ENCODE measurements at places on chromosomes 4 and X.

- DNase-seq = no peak
Observed at GRCh38 chr4:80007745-80008149, 65.3 kb downstream of the ANTXR2 start.

DNA sequence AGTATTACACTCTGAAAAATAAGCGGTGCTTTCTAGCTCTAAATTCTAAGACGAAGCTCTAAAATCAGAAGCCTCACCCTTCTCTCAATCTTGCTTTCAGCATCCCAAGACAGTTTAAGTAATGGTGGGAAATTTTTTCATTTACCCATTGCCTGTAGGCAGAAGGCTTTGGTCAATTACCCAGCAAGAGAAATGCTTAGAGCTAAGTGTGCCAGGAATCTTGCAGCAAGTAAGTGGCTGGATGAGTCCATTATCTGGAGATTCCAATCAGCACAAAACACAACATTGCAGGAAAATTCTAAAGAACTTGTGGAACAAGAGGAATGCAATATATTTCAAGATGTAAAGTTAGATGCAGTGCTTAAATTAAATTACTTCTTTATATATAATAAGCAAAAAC, 28.4 kb downstream of the USP26 start:
- DNase-seq = no peak

DNA sequence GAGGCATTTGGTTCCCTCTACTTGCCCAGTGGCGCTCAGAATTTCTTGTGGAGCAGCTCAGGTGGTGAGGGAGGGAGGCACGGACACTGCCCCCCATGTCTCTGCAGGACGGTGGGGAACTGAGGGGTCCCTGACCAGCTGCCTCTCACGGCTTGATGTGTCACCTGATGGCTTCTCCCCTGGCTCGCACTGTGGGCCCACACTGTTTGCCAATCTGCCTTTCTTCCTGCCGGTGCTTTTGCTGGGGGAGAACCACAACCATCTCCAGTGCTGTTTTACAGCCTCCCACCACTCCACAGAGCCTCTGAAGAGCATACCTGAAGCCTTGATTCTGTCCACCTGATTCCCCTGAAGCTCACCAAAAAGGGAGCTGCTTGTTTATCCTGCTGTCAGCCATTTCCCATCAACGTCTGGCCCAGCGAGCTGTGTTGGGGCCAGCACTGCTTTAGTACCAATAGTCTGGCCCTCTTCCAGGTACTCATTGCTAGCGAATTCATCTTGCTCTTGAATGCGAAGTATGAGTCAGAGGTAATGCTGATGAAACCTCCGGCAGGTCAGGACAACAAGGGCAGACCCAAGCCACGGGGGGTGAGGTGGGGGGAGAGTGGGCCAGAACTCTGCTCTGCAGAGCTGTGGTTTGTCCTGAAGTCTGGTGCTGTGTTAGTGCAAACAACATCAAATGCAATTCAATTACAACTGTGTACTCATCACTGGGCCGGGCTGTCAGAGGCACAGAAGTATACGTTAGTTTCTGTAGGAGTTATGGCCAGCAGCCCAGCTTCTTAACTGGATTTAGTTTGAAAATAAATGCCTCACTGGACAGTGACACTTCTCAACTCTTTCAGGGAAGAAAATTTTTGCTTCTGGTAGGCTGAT, 208.3 kb upstream of the JADE1 start:
- peak; percentile 89 for DNase-seq

- no peak for DNase-seq
Observed at GRCh38 chrX:147920161-147920666, 8.5 kb downstream of the FMR1 start.

- DNase-seq = peak; percentile 72
Observed at GRCh38 chr4:45663003-45663402, 460.9 kb downstream of the GABRG1 start.

GRCh38 chr4:25890571-25891485, 23.2 kb upstream of the SMIM20 start:
- DNase-seq = no peak

DNA sequence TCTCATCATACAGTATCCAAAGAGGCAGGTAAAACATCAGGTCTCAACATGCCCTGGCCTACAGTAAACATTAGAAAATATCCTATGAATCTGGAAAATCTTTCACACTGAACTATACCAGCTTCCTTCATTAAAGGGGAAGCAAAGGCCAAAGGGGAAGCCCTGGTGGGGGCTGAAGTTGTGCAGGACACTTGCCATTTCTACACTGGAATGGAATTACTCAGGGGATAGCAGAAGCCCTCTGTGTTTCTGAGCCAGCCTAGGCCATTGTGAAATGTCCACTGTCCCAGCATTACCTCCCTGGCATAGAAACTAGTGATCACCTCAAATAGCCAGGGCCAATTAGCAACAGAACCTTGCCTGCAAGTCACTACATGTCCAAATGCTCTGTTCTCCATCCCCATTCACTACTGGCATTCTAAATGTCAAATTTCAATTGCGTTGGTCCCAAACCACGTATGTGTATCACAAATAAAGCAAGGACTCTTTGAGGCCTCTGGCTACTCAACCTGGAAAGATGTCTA, 429.9 kb downstream of the AFF2 start:
- no peak for DNase-seq

GRCh38 chr4:6506616-6507140, 34.3 kb upstream of the PPP2R2C start:
- DNase-seq = no peak

- peak; percentile 6 for DNase-seq
Observed at GRCh38 chr4:149031399-149031798, 589.2 kb upstream of the NR3C2 start.

DNA sequence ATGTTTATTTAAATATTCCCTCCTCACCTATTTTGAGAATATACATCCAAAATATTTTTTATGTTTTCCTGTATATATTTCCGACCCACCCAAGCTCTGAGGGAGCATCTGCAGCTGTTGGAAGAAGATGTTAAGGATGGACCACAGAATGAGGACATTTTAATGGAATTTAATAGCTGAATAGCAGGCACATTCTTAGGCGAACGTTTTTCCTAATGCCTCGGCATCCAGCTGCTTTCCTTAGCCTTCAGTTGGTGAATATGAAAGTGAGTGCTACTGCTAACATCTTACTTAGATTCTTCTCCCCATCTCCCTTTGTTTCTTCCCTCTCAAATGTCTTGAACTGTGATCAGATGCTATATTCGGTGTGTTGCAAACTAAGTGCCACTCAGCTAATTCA, 158.0 kb upstream of the CTSO start:
- no peak for DNase-seq

DNA sequence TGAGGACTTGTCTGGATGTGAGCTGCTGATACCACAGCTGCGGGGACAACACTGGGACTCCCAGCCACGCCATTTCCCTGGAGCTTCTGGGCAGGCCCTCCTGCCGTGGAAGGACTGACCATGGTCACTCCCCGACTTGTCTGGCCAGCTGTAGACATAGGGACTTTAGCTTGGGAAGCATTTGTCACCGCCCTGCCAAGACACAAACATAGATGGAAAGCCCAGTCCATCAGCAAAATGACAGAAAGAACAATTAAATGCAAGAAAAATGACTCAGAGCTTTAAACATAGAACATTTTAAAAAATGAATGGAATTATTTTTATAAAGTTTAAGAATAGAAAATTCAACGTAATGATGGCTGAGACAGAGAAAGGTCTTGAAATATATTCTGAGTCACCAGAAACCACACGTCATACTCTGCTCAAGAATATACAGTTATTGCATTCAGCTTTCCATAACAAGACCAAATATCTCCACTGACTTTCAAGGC, 107.6 kb upstream of the CBR4 start:
- DNase-seq = peak; percentile 26

DNA sequence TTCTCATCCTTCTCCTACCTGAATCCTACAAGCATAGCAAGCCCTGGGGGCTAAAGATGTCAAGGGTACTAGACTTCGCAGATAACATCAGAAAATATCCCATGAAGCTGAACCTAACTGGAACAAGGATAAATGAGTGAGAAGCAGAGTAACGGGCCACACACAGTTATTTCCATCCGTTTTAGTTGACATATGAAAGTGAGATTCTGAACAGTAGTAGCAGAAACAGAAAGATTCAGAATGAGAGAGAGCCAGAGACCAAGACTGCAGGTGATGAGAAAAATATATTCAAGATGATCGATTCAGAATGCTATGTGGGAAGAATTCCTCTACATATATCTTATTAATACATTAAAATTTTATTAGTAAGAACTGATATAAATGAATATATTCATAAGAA, 165.1 kb downstream of the TSPAN5 start:
- no peak for DNase-seq

GRCh38 chr4:90357117-90357710, 230.0 kb downstream of the CCSER1 start:
- peak; percentile 37 for DNase-seq

GRCh38 chr4:81491943-81492342, 20.2 kb upstream of the RASGEF1B start:
- no peak for DNase-seq

DNA sequence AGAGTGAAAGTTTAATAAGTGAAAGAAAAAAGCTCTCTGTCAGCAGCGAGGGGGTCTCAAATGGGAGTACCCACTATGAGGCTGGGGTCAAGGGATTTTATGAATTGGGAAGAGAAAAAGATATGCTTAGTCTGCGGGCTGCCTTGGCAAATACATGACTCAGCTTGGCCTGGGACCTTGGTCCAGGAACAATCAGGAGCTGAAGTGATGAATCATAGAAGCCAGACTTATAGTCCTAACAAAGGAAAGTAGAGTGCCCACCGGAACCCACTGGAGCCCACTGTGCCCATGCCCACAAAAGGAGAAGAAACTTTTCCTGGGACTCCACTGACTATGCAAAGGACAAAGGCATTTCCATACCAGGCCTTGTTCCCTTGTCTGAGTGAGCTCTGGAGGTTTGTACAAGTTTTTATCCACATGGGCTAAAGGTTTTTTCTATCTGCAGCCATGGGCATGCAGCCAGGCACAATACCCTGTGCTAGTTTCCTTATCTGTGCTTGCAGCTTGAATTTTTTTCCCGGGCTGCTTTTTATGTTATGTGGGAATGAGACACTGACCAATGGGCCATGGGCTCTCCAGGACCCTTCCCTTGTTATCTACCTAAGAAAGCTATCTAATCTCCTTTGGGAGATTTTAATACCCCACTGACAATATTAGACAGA, 201.7 kb downstream of the FAM133A start:
- DNase-seq = no peak

- no peak for DNase-seq
Observed at GRCh38 chrX:19772822-19773628, 114.4 kb downstream of the SH3KBP1 start.

DNA sequence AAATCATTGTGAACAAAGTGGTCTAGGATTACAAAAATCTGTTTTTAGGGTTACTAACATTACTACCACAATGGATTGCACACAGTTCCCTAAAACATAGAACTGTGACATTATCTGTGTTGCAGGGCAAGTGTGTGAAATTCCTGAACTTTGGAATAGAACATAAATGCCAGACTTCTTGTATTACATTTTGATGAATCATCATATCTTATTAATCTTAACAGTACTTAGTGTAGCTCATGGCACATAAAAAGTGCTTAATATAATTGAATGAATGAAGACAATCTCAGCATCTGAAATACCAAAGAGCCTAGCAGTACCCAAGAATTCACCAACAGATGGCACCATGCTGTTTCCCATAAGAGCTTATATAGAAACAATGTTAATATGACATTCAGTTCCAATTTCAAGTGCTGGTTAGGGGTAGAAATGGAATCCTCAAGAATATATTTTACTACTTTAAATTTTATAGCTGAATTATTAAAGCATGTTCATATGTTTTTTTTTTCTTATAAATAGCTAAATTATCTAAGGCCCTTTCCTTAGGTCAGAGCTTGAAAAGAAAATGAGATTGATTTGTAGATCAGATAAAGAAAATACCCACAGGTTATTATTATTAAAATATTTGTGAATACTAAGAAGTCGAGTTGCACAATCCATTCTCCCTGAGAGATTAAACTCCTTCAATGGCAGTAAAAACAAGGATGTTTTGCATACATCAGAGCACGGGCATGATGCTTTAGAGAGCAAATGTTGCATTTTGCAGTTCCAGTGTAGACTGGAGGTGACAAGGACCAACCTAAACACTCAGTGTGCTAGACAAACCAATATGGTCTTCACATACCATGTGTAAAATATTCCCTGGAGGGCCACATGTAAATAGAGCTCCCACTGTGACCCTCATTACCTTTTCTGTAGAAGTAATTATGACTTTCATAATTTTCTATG, 25.7 kb upstream of the SHISA3 start:
- DNase-seq = peak; percentile 20

GRCh38 chr4:111441687-111442086, 703.6 kb upstream of the FAM241A start:
- no peak for DNase-seq

DNA sequence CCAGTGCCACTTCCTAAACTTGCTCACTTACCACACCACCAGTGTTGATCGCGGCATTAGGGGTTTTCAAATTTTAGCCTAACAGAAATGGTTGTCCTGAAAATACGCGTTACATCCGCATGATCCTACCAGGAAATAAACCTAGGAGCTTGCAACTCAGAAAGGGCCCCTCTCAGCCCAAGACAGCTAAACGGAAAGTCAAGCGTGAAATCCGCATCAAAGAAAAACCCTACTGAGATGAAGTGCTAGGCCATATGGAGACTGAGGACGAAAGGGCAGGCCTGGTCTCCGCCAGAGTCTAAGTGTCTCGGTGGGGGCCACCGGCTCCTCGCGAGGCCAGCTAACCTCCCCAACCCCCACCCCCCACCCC, 626 bp downstream of the YTHDC1 start:
- no peak for DNase-seq

- DNase-seq = no peak
Observed at GRCh38 chrX:133403984-133404383, 11.3 kb downstream of the GPC4 start.

GRCh38 chr4:67934628-67935027, 28.7 kb downstream of the TMPRSS11A start:
- DNase-seq = no peak

GRCh38 chr4:119105605-119106004, 30.0 kb upstream of the MYOZ2 start:
- no peak for DNase-seq

DNA sequence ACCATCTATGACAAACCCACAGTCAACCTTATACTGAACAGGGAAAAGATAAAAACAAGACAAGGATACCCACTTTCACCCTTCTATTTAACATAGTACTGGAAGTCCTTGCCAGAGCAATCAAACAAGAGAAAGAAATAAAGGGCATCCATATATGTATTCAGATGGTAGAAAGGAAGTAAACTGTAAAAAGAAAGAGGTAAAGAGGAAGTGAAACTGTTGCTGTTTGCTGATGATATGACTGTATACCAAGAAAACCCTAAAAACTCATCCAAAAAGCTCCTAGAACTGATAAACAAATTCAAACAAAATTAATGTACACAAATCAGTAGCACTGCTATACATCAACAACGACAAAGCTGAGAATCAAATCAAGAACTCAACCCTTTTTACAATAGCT, 538.7 kb upstream of the PABPC4L start:
- DNase-seq = no peak

- no peak for DNase-seq
Observed at GRCh38 chr4:26330186-26330787, 9.5 kb downstream of the RBPJ start.

- peak; percentile 32 for DNase-seq
Observed at GRCh38 chrX:1392376-1393068, 609 bp upstream of the SLC25A6 start.
